Neural crest cell (in vitro differentiated cells): ENCODE measurements at places on chromosomes 16 and 17.

DNA sequence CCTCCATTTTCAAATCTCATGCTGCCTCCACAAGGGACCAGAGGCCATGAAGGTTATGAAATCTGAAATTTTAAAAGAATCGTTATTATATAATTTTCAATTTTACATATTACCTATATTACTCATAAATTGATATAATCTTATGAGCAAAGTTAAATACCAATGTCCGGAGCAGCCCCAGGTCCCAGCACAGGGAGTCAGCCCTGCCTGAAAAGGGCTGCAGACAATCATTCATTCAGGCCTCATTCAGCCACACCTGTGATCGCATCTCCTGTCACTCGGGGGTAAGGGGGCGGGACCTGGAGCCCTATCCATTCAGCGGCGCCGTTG, 172.5 kb downstream of the AHSP start:
- DNase-seq = no peak

GRCh38 chr16:6499413-6499812, 833.2 kb upstream of the RBFOX1 start:
- DNase-seq = no peak

GRCh38 chr17:61294777-61295176, 104.9 kb upstream of the TBX2 start:
- no peak for DNase-seq

DNA sequence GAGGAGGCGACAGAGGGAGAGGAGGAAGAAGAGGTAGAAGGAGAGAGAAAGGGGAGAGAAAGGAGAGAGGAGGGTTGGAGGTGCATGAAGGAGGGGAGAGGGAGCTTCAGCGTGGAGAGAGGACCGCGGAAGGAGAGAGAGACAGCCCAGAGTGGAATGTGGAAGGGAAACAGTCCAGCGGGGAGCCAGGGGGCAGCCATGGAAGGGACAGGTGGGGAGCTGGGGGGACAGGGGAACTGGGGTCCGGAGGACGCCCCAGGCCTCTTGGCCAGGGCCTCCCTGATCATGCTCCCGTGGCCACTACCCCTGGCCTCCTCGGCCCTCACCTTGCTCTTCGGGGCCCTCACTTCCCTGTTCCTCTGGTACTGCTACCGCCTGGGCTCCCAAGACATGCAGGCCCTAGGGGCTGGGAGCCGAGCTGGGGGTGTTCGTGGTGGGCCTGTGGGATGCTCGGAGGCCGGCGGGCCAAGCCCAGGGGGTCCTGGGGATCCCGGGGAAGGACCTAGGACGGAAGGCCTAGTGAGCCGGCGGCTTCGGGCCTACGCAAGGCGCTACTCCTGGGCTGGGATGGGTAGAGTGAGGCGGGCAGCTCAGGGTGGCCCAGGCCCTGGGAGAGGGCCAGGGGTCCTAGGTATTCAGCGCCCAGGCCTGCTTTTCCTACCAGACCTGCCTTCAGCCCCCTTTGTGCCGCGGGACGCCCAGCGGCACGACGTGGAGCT, 759 bp downstream of the ASPHD1 start:
- DNase-seq = no peak

DNA sequence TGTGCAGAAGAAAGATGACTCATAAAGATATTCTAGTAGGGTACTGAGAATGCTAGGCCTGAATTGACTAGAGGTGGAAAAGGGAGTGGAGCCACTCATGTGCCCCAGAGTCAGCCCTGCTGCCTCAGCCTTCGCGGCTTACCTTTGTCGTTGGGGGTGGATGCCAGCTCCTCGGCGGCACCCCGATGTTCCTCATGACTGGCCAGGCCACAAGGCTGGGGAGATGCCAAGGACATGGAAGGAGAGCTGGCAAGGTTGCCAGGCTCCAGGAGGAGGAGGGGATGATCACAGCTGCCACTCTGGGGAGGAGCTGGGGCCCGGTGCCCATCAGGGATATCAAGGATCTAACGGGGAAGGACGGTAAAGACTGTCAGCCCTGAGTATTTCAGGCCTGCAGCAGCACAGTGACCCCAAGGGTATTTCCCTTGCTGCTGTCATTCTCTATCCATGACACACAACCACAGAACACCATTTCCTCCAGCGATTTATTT, 9.7 kb upstream of the SLC35B1 start:
- no peak for DNase-seq

- DNase-seq = no peak
Observed at GRCh38 chr17:17445925-17446665, 30.7 kb upstream of the MED9 start.

DNA sequence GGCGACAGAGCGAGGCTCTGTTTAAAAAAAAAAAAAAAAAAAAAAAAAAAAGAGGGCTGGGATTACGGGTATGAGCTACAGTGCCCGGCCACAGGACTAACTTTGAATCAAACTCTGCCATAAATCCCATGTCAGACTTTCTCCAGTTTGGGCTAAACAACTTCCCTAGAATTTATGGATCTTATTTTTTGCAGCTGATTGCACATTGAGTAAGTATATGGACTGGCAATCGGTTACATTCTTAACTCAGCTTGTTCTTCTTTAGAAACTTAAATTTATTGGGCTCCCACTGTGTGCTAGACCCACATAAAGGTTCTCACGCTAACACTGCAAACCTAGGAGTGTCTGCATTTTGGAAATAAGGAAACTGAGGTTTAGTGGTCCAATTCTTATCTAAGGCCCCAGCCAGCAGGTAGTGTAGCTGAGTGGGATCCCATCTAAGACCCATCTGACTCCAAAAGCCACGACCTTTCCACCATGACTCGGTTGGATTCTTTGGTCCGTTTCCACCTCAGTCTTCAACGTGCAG, 718 bp upstream of the CBFB start:
- no peak for DNase-seq

DNA sequence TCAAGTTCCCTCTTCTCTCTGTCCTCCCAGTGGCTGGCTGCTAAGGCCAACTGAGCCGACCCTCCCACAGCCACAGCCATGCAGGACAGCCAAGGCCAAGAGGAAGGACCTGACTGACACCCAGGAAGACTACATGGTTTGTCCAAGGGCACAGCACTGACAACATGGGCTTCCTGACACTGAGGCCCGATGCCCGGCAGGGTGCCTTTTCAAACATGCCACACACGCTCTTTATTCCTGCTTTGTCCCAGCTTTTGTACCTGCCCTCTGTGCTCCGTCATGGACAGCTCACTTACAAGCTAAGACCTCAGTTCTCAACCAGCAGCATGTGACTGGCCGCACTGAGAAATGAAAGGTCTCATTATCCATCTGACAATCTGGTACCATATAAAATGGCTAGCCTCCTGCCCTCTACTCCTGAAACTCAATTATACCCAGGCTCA, 45.8 kb downstream of the TEX2 start:
- DNase-seq = no peak

GRCh38 chr17:33082529-33083173, 91.0 kb downstream of the SPACA3 start:
- no peak for DNase-seq

DNA sequence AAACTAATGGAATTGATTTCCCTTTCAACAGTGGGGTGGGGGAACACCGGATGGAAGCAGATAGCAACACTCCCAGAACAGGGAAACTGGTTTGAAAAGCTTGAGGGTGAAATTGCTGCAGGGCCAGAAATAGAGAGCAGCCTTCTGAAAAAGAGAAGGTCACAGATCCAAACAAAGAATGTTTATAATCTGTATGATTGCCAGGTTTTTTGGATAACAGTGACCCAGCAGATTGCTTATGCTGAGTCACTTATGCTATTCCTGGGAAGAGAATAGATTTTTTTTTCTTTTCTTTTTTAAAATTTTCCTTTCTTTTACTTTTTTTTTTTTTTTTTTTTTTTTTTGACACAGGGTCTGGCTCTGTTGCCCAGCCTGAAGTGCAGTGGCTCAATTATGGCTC, 641.3 kb downstream of the KCNJ2 start:
- no peak for DNase-seq

DNA sequence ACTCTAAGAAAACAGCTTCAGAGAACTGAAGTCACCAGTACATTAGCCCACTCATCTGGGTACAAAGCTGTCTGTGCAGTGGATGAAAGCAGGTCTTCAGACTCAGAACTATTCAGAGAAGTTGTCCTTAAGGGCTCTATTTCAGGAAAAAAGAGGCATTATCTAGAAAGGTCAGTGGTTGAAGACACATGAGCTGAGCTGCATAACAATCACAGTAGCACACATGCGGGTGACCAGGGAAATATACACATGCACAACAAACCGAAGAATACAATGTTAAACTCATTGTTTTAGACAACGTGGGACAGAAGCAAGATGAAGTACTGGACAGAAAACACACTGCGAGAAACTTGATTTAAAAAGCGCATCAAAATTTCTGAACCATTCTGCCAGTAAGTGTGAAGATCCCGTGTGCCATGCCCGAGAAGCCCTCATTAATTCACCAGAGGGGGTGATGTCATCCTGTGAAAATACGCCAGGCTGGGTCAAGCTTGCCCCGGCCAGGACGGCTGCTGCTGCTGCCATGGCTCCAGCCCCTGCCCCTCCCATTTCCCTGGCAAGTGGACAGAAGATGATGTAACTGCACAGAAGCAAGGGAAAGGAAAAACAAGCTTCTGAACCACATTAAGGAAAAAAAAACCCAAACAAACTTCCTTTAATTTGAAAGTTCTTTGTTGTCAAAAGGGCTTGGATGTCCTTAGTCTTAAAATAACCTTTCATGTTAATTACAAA, 10.1 kb downstream of the DYNC1LI2 start:
- DNase-seq = peak; percentile 50

DNA sequence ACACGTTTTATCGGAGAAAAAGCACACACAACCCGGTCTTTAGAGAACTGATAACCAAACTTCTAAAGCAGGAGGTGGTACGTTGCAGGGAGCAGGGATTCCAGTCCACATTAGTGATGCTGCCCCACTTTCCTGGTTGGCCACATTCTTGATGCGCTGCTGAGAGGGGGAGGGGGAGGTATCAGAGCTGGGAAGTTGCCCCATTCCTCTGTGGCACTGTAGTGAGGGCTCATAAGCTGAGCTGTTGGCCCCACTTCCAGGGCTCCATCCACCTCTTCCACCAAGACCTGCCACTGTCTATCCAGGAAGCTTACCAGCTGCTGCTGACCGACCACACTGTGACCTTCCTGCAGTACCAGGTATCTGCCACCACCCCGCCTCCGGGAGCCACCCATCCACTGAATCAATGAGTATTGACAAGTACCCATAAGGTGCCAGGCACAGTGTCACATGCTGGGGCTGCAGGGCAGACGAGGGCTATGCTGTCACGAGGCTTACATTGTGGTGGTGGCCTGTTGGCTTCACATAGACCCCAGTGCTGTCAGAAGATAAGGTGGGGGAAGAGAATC, 1.1 kb downstream of the TSEN54 start:
- DNase-seq = no peak

- no peak for DNase-seq
Observed at GRCh38 chr17:11668618-11669017, 70.3 kb downstream of the DNAH9 start.

- no peak for DNase-seq
Observed at GRCh38 chr16:78274771-78275170, 175.3 kb downstream of the WWOX start.

DNA sequence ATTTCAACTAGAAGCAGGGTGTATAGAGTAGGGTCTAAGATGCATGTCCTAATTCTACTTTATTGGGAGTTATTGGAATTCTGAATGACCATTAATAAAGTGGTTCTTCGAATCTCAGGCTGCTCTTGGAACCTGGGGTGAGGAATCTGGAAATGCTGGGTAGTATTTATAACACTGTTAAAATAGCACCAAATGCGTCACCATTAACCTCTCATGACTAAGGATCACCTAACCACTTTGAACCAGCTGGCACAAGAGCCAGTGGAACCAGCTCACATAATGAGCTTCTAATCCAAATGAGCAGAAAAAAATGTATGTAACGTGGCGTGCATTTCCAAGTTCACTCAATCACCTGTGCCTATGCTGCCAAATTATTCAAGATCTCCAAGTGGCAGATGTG, 281.7 kb downstream of the GRIN2A start:
- no peak for DNase-seq

GRCh38 chr16:27462846-27463682, 61.1 kb downstream of the IL21R start:
- DNase-seq = no peak

GRCh38 chr17:71383091-71383490, 737.7 kb upstream of the SOX9 start:
- DNase-seq = no peak

DNA sequence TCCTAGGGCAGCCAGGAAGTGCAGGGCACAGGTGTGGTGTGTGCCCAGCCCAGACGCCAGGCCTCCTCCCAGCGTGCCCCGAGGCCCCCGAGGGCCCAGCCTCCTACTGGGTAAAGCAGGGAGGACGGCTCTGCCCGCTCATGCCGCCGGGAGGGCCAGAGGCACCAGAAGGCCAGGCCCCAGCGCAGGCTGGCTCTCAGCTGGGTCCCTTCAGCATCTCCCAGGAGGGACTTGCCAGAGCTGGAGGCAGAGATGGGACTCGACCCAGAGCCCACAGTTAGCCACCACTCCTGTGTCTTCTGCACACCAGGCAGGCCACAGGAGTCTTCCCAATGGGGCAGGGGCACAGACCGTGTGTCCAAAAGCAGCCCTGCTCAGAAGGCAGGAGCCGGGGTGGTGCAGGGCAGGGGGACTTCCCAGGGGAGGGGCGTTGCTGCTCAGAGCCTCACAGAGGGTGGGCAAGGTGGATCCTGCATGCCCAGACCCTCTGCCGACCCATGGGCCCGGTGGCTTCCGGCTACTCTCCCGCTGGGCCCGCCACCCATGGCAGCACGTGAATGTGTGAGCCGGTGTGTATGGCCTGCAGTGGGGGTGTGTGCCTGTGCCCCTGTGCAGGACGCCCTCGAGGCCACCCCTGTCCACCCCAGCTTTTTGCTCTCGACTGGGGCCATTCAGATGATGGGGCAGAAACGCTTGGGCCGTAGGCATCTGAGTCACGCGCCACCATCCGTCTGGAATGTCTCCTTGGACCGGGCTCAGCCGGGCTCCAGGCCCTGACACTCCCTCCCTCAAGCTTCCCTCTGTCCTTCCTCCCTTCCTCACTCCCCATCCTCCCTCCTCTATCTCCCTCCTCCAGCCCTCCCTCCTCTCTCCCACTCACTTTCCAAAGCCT, 5.7 kb upstream of the ZNF469 start:
- no peak for DNase-seq

GRCh38 chr16:2813771-2814221, 3.2 kb upstream of the PRSS21 start:
- DNase-seq = no peak

- no peak for DNase-seq
Observed at GRCh38 chr17:68576137-68576536, 25.0 kb downstream of the FAM20A start.

- no peak for DNase-seq
Observed at GRCh38 chr17:61362396-61362795, 37.2 kb upstream of the TBX2 start.
